ENCODE measurements at places on chromosomes 12 and 14. TPM values are rescaled to one million over a fixed set of nuclear protein-coding genes. Genes with fewer than 3 reads are reported as not detected.

The ITPR2 gene
- polyA plus RNA-seq: 14.3 TPM

The LMO3 gene
- polyA plus RNA-seq: 1.6 TPM

The MANSC1 gene
- 29.9 TPM for polyA plus RNA-seq

The CD4 gene
- polyA plus RNA-seq: 31.0 TPM

The CACNA2D4 gene
- 3.0 TPM for polyA plus RNA-seq

The KLRC4 gene
- polyA plus RNA-seq: not detected

The NDUFA9 gene
- polyA plus RNA-seq: 110 TPM

The DCAF4 gene
- 16.6 TPM for polyA plus RNA-seq

The OASL gene
- not detected for polyA plus RNA-seq

The CELA1 gene
- polyA plus RNA-seq: not detected
